ENCODE measurements at places on chromosomes 7 and 10. TPM values are rescaled to one million over a fixed set of nuclear protein-coding genes. Genes with fewer than 3 reads are reported as not detected.

Gene ERV3-1
- total RNA-seq = 10.7 TPM

Gene AKR1C4
- total RNA-seq = not detected

Gene IFIT2
- 8.7 TPM for total RNA-seq

Gene GNAT3
- 0.19 TPM for total RNA-seq

GRCh38 chr10:3104251-3104918 lies 37.0 kb downstream of the PFKP start:
- H3K27ac ChIP-seq = no peak overlapping the region
- DNase-seq = no peak
- no peak overlapping the region for H3K4me3 ChIP-seq
- H3K27me3 ChIP-seq = no peaks in the 10 kb centered on the region
- H3K4me1 ChIP-seq = no peaks in the 10 kb centered on the region

DNA sequence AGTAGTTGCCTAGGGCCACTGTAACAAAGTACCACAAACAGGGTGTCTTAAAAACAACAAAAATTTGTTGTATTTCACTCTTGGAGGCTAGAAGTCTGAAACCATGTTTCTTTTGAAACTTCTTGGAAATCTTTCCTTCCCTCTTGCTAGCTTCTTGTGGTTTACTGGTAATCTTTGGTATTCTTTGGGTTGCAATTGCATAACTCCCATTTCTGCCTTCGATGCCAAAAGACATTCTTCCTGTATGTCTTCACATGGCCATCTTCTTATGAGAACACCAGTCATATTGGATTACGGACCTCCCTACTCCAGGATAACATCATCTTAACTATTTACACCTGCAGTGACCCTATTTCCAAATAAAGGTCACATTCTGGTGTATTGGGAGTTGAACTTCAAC lies 357.4 kb downstream of the PPP1R3A start:
- no peak overlapping the region for H3K27ac ChIP-seq
- no peak overlapping the region for H3K4me3 ChIP-seq
- no peak for DNase-seq
- H3K36me3 ChIP-seq = no peaks in the 10 kb centered on the region

DNA sequence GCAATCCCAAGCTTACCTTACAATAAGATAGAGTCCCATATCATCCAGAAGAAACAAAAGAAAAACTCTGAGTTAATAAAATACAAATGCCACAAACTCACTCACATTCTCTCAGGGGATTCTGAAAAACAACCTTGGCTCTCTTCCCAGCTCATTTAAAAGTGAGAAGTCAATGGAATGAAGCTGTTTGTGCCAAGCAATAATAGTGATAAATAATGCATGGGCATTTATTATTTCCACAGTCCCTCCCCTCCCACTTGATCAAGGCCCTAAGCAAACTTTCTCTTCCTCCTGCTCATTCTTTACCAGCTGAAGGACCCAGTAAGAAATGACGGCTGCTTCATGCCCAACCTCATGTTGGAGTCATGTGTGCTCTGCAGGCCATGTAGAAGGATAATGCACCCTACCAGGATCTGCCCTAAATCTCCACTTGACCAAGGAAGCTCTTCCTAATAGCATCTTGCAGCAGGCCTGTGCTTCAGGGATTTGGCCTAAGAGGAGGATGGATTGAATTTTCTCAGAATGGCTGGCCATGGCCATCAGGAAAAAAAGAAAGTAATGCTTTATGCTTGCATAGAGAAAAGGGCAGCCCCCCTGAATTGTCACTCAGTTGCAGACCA lies 451.3 kb downstream of the GPAM start:
- H3K4me3 ChIP-seq = no peak overlapping the region
- H3K27me3 ChIP-seq = no peaks in the 10 kb centered on the region
- H3K4me1 ChIP-seq = no peaks in the 10 kb centered on the region
- no peak overlapping the region for H3K27ac ChIP-seq
- DNase-seq = no peak

DNA sequence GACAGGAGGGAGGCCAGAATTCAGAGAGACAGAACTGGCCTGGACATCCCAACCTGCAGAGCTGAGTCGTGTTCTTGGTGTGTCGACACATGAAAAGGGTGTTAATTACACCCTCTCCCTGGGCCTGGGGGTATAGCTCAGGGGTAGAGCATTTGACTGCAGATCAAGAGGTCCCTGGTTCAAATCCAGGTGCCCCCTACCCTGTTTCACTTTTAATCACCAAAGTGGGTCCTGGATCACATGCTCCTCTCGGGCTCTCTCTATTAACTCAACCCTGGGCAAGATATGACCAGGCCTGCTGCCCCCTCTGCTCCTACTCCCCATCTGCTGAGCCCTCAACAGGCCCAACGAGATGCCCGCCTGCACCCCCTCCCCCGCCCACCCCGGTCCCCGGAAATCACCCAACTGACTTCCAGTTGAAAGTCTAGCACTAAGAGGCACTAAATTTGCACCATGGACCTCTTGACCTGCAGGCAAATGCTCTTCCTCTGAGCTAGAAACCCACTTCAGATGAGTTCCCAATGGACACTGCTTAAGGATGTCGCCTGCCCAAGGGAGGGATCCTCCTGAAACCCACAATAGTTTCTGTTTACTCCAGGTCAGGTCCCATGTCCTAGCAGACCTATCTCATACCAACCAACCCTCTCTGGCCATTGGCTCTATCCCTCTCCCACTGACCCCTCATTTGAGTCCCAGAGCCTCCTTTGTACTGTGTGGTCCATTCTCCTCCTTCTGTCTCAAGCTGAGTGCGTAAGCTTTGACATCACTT lies 137.6 kb downstream of the ZNF467 start:
- no peaks in the 10 kb centered on the region for H3K36me3 ChIP-seq
- H3K4me1 ChIP-seq = no peaks in the 10 kb centered on the region
- peaks cover 26% of the 10 kb centered on the region for H3K27me3 ChIP-seq
- H3K27ac ChIP-seq = no peak overlapping the region

DNA sequence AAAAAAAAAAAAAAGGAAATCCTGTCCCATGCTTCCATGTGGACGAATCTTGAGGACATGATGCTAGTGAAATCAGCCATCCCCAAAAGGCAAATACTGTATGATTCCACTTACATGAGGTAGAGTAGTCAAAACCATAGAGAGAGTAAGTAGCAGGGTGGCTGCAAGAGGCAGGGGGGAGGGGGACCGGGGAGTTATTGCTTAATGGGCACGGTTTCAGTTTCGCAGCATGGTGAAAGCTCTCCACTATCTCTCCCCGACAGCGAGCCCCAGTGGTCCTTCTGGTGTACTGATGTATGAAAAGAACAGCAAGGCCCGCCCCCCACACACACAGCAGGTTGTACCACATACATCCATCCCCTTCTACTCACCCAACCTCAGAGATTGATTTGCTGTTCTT lies 32.8 kb downstream of the NOD1 start:
- no peaks in the 10 kb centered on the region for H3K27me3 ChIP-seq
- H3K27ac ChIP-seq = no peak overlapping the region
- H3K4me3 ChIP-seq = no peak overlapping the region
- no peaks in the 10 kb centered on the region for H3K4me1 ChIP-seq

DNA sequence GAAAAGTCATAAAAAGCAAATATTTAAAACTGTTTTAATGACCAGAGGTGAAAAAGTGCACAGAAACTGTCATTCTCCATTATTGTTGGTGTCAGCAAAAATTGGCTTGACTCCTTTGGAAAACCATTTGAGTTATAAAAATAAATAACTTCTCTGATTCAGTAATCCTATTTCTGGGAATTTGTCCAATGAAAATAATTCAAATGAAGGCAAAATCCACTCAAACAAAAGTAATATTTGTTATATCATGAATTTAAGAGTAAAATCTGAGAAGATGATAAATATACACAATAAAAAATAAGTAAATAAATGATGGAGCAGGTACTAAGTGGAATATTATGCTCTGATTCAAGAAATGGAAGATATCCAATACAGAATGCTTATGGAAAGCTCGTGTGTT lies 326.6 kb upstream of the KLF6 start:
- no peaks in the 10 kb centered on the region for H3K36me3 ChIP-seq
- no peaks in the 10 kb centered on the region for H3K27me3 ChIP-seq
- H3K27ac ChIP-seq = no peak overlapping the region
- no peak overlapping the region for H3K4me3 ChIP-seq

GRCh38 chr10:113493195-113493594 lies 59.7 kb upstream of the HABP2 start:
- H3K4me3 ChIP-seq = no peak overlapping the region
- DNase-seq = no peak
- no peaks in the 10 kb centered on the region for H3K36me3 ChIP-seq
- peaks cover 5% of the 10 kb centered on the region for H3K4me1 ChIP-seq

DNA sequence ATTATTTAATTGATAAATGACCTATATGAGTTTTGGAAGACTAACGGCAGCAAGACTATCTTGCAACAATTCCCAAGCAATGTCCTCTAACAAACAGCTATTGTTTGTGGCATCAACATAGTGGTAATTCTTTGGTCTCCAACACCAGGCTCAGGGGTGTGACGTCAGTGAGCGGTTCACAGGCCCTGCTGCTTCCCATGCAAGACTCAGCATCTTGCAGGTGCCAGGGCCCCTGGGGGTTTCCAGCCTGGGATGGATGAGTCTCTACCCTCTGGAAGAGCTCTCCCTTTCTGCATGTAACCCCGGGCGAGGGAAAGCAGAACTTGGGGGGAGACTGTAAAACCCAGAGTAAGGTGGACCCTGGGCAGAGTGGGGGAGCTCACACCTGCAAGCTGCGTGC lies 164.7 kb downstream of the ACTR3B start:
- H3K4me3 ChIP-seq = no peak overlapping the region
- H3K36me3 ChIP-seq = no peaks in the 10 kb centered on the region
- no peaks in the 10 kb centered on the region for H3K4me1 ChIP-seq
- H3K27me3 ChIP-seq = peaks cover 49% of the 10 kb centered on the region
- no peak overlapping the region for H3K27ac ChIP-seq

DNA sequence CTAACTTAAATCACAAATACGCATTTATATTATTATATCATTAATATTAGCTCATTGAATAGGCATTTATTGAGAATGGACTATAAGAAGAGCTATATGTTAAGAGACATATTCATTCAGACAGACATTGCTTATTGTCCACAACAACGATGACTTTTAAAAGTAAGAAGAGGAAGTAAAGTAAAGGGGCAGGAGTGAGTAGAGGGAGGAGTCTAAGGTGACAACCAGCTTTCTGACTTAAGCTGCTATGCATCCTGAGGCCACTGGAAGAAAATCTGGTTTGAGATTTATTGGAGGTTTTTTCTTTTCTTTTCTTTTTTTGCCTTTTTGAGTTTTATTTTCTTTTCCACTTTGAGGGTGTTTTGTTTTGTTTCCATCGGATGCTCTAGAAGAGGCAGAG lies 723.5 kb downstream of the GRM8 start:
- H3K4me3 ChIP-seq = no peak overlapping the region
- H3K27ac ChIP-seq = no peak overlapping the region
- H3K4me1 ChIP-seq = no peaks in the 10 kb centered on the region
- no peaks in the 10 kb centered on the region for H3K36me3 ChIP-seq

- no peaks in the 10 kb centered on the region for H3K36me3 ChIP-seq
- no peaks in the 10 kb centered on the region for H3K27me3 ChIP-seq
- H3K4me1 ChIP-seq = no peaks in the 10 kb centered on the region
- DNase-seq = no peak
Measured at GRCh38 chr10:62278441-62278910, 9.8 kb upstream of the RTKN2 start.
